HCT116 (cell line): ENCODE measurements at places on chromosomes 11 and 22.

- peak overlapping the region; percentile 49; the same call in 1 of the 2 replicates for H3K27ac ChIP-seq
- no peaks in the 10 kb centered on the region for H3K36me3 ChIP-seq
- no peak for DNase-seq
Observed at GRCh38 chr11:8698917-8699441, 16.4 kb downstream of the RPL27A start.

GRCh38 chr22:37887584-37888378 is 18.3 kb upstream of the MICALL1 start:
- no peak for DNase-seq
- no peak overlapping the region for H3K27ac ChIP-seq
- H3K27me3 ChIP-seq = no peaks in the 10 kb centered on the region
- no peak overlapping the region for H3K4me3 ChIP-seq
- peaks cover 4% of the 10 kb centered on the region; the same call in 1 of the 2 replicates for H3K4me1 ChIP-seq

DNA sequence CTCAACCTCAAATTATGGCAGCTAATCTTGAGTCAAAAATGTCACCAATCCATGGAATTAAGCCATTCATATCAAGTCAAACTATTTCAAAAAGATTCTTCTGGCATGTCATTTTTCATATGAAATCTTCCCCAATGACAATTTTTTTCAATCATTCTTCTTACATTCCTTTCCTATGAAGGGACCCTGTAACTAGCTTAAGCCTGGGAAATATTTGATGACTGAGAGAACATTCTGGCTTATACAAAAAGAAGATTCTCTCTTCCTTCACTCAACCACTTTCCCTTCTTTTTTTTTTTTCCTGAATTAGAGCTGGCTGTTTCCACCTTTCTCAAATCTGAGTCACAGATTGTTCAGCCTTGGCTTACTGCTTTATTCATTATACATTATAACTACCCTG is 903.7 kb downstream of the FAM181B start:
- no peaks in the 10 kb centered on the region for H3K36me3 ChIP-seq
- DNase-seq = no peak
- no peaks in the 10 kb centered on the region for H3K27me3 ChIP-seq
- H3K4me1 ChIP-seq = no peaks in the 10 kb centered on the region
- no peak overlapping the region for H3K27ac ChIP-seq

- no peak overlapping the region for H3K4me3 ChIP-seq
- H3K4me1 ChIP-seq = no peaks in the 10 kb centered on the region
- H3K27ac ChIP-seq = no peak overlapping the region
- DNase-seq = no peak
Observed at GRCh38 chr22:23121424-23121823, 20.4 kb downstream of the RSPH14 start.

DNA sequence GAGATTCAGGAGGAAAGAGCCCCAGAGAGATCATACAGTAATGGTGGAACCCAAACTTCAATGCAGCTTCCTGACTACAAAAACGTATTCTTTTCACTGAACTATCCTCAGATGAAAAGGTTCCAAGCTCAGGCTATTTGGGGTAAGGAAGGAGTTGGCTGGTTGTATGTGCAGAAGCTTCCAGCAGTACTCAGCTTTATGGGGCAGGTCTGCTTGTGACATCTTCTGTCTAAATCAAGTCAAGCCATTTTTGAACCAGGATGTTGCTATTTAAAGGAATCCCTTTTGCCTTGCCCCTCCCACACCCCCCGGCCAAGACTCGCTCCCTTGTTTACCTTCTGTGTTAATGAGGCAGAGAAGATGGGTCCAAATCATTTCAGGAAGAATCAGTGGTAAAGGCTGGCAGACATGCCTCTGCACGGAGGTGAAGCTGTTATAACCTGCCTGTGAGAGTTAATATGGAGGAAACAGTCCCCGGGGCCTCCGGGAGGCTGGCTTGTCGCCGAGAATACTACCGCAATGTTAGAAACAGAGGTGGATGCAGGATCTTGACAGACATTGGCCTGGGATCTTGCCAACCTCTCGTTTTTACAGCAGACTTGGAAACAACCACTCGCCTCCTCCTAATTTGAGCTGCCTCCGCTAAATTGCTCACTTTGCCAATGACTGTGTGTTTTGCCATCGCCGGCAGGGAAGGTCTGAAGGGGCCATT is 45.4 kb downstream of the TIMP3 start:
- no peak overlapping the region for H3K4me3 ChIP-seq
- no peaks in the 10 kb centered on the region for H3K36me3 ChIP-seq
- peaks cover 64% of the 10 kb centered on the region for H3K27me3 ChIP-seq
- H3K27ac ChIP-seq = no peak overlapping the region
- no peaks in the 10 kb centered on the region for H3K4me1 ChIP-seq
- DNase-seq = no peak

DNA sequence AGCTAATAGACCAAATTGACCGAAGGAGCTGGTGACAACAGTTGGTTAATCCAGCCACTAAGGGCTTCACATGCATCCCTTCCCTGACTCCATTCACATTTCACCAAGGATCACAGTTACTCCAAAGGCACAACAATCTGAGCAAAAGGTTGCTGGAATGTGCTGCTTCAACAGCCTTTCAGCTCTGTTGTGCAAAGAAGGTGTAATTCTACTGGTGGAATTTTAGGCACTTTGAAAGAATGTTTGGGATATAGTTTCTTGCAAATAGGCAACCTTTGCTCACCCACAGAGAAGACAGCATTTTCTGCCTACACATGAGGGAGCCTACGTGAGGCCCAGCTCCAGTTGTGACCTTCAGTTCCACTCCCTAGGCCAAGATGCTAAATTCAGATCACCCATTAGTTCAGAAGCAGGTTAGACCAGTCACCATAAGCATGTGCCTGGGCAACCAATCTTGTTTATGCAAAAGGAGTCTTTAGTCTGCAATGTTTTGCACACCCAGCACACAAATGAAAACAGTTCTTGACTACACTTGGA is 21.6 kb upstream of the FCHSD2 start:
- no peaks in the 10 kb centered on the region for H3K4me1 ChIP-seq
- H3K36me3 ChIP-seq = no peaks in the 10 kb centered on the region
- no peak overlapping the region for H3K4me3 ChIP-seq
- no peak for DNase-seq

- no peak overlapping the region for H3K27ac ChIP-seq
- H3K4me3 ChIP-seq = no peak overlapping the region
- peaks cover 15% of the 10 kb centered on the region for H3K4me1 ChIP-seq
- no peak for DNase-seq
- H3K36me3 ChIP-seq = no peaks in the 10 kb centered on the region
Observed at GRCh38 chr11:123250892-123251656, 56.0 kb upstream of the CLMP start.

DNA sequence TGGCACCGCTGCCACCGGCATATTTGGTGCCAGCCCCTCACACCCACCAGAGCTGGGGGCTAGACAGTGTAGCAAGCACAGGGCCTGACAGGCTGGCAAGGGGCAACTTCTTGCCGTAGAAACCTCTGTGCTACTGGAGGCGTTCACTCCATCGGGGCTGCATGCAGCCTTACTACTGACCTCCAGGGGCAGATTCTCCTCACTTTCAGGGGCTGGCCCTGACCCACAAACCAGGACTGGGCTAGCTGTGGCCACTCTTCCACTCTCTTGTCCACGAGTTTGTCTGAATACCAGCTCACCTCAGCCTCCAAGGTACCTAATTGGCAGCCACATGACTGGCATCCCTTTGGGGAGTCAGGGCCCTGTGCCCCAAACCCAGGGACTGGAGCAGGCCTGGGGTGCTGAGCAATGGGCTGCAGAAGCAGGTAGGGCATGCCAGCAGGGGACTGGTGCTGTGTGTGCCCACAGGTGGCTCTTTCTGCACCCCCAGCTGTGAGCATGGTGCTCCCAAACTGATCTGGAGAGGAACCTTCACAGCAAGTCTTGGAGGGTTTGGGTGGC is 2.1 kb upstream of the LMO1 start:
- H3K4me1 ChIP-seq = peaks cover 5% of the 10 kb centered on the region; the same call in 1 of the 2 replicates
- H3K27ac ChIP-seq = no peak overlapping the region
- no peak for DNase-seq
- no peak overlapping the region for H3K4me3 ChIP-seq

DNA sequence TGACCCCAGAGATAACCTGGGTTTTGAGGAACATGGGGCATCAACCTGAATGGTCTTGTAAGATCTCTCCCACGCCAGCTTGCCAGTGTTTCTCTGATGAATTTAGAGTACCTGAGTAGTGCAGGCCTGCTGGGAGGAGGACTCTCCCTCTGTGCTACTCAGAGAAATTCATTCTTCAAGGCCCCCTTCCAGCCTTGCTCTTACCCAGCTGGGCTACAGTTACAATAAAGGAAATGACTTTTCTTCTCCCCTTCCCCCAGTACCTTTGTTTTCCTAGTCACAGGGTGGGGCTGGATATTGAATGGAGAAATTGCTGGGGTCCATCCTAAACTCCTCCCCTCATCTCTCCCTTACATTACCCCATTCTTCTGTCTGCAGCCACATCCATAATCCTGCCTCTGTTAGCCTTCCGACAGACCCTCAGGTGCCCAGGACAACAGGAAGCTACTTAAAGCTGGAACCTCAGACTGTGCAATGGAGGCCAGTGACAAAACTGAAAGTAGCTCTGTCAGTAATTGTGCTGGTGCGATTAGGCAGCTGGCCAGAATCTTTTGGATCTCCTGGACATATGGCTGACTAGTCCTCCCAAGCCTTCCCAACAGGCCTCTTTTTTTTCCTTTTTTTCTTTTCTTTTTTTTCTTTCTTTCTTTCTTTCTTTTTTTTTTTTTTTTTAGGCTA is 17.4 kb downstream of the LIMK2 start:
- no peaks in the 10 kb centered on the region for H3K27me3 ChIP-seq
- H3K27ac ChIP-seq = no peak overlapping the region

GRCh38 chr11:75562836-75563484 is 907 bp downstream of the SERPINH1 start:
- no peaks in the 10 kb centered on the region for H3K27me3 ChIP-seq
- peaks cover 62% of the 10 kb centered on the region for H3K4me1 ChIP-seq
- H3K4me3 ChIP-seq = peak overlapping the region; percentile 77

DNA sequence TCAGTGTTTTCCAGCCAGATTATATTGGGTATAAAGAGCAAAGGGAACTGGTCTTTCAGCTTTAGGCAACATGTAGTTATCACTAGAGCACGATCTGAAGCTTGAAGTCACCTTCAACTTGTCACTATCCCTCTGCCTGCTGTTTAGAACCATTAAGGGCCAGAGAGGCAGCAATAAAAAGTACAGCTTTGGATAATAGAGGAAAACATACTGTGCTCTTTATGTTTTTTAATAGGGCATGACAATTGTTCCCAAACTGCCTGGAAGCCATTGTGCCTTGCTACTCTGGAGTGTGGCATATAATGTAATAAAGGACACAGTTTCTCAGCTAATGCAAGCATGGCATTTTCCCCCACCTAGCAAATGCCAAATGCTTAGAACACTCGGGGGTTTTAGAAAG is 1912.0 kb upstream of the RAG2 start:
- H3K4me3 ChIP-seq = no peak overlapping the region
- H3K27ac ChIP-seq = no peak overlapping the region
- H3K27me3 ChIP-seq = no peaks in the 10 kb centered on the region

DNA sequence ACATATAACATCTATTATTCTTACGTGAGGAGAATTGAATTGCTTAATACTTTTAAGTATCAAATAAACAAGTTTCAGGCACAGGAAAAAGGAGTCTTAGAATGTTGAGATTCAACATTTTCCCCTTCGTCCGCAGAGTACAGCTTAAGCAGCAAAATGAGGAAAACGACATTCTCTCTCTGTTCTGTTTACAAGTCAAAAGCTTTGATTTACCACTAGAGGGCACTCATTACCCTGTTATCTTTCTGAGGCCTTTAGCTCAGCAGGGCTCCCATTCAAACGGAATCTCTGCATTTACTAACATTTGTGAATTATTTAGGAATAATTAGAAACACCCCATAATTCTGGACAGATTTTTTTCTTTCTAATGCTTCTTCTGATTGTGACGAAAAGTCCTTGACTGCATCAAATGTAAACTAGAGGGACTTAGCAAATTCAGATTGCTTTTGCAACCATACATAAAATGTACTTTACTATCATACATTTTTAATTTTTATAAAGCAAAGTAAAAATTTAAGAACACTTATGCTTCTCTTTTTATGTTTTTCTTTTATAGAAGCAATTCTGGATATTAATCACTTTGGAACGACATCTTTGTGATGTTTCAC is 75.0 kb downstream of the JRKL start:
- no peak overlapping the region for H3K27ac ChIP-seq
- peaks cover 7% of the 10 kb centered on the region; the same call in 1 of the 2 replicates for H3K4me1 ChIP-seq
- H3K4me3 ChIP-seq = peak overlapping the region; percentile 39; the same call in 1 of the 2 replicates
- H3K27me3 ChIP-seq = peaks cover 4% of the 10 kb centered on the region; the same call in 1 of the 2 replicates
- peak; percentile 67 for DNase-seq

DNA sequence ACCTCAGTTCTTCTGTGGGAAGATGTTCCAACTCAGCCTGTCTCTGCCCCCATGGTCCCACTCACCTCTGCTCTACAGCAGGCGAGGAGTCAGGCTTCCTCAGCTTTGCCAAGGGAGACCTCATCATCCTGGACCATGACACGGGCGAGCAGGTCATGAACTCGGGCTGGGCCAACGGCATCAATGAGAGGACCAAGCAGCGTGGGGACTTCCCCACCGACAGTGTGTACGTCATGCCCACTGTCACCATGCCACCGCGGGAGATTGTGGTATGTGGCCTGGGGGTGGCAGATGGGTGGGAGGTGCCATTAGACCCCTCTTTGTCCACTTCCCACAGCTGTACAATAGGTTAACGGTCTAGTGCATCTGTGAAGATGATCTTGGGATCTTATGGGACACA is 73.3 kb downstream of the MYO7A start:
- H3K4me3 ChIP-seq = no peak overlapping the region
- H3K4me1 ChIP-seq = no peaks in the 10 kb centered on the region
- no peak for DNase-seq
- no peaks in the 10 kb centered on the region for H3K27me3 ChIP-seq

- peaks cover 5% of the 10 kb centered on the region; the same call in 1 of the 2 replicates for H3K4me1 ChIP-seq
- H3K27ac ChIP-seq = no peak overlapping the region
- H3K4me3 ChIP-seq = no peak overlapping the region
- H3K36me3 ChIP-seq = no peaks in the 10 kb centered on the region
Observed at GRCh38 chr11:93236741-93237675, 39.2 kb upstream of the SLC36A4 start.
